Putamen (tissue), 1 donor: ENCODE measurements at places on chromosomes 1 and 21.

GRCh38 chr1:145997016-145997717, 788 bp upstream of the TXNIP start:
- no peak for DNase-seq

GRCh38 chr1:29062157-29062942, 61.4 kb downstream of the TMEM200B start:
- peak; percentile 81 for DNase-seq

DNA sequence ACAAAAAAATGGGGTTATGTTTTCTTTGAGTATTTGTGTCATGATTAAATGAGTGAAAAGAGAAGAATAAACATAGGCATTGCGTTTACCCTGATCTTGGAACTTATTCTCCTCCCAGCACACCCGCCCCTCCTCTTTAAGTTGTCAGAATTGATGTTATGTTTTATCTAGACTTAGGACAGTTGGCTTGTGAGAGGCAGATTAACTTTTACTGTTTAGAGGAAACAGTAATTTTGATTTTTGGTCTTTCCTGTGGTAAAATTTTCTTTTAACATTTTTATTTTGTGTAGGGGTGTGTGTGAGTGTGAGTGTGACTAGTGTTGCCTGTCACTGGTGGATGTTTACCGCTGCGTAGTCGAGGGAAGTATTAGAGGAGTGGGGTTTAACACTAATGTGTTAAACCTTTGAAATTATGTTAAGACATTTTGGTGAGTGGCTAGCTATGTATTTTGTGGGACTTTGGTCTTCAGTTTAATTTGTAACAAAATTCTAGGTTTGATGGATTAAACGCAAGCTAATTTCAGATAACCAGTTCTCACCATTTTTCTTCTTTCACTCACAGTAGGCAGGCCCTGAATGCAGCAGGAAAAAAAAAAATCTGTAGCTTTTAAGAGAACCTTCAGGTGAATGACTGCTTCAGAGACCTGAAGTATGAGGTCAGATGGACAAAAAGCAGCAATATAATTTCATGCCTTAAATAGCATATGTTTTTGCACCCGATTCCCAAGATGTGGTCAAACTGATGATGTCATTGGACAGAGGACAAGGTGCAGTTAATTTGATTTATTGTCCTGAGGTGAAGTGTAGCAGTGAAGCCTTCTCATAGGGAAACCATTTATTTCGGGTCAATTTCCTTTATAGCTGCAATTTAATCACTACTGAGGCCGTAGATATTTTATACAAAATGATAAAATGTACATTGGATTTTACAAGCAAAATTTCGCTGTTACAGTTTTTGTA, 2.7 kb downstream of the POU2F1 start:
- no peak for DNase-seq

DNA sequence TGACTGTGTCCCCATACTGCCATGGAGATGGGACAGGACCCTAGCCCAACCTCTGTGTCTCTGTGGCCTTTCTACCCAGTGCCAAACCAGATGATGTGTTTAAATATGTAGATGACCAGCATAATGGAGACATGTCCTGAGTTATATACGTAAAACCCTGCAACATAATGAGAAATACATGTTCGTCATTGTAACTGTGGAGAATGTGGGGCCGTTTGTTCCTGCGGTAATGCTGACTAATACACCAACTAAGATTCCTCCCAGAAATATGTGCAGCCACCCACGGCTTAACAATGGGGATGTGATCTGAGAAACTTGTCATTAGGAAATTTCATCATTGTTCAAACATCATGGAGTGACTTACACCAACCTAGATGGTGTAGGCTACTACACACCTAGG, 71.7 kb upstream of the SIM2 start:
- DNase-seq: no peak

- DNase-seq: no peak
These were observed 260.5 kb downstream of the MATN1 start for GRCh38 chr1:30462826-30463425.

DNA sequence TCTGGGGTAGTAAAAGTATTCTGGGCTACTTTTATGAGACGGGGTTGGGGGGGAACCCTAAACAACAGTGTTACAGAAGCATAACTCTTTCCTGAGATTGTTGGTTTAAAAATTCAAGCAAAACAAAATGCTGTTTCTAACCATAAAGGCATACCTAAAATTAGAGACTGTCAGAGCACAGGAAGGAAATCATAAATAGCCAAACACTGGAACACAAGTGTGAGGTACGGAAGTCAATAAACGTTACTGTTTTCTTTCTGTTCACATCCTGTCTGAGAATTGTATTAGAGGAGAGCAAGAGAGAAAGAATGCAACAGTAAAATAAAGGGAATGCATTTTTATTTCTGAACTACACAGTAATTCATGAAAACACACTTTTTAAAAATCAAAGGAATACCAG, 42.8 kb upstream of the IL12RB2 start:
- DNase-seq: no peak

DNA sequence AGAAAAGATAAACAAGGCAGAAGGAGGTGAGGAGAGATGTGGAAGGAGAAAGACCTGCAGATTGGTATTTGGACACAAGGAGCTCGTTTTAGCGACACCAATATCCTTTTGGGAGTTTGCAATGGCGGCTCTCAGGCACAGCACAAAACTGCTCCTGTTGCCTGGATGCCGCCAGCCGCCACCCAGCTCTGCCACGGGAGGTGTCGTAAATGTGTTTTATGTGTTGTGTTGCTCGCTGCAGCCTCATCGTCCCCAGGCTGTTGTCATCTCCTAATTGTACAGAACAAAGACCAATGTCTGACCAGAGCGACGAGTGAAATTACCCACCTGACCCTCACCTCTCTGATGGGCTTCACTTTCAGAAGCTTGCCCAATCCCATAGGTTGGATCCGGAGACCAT, 96.6 kb upstream of the ZNF281 start:
- no peak for DNase-seq

- no peak for DNase-seq
These were observed 34.1 kb upstream of the GPR52 start for GRCh38 chr1:174413632-174414031.

- no peak for DNase-seq
These were observed 42.4 kb upstream of the ESRRG start for GRCh38 chr1:216765346-216766300.
